Suppressor macrophage treated with lipopolysaccharide for 1 hour (primary cell): ENCODE measurements at places on chromosomes 12 and 14.

- DNase-seq: no peak
These were observed 269.5 kb downstream of the PAWR start for GRCh38 chr12:79421236-79421740.

DNA sequence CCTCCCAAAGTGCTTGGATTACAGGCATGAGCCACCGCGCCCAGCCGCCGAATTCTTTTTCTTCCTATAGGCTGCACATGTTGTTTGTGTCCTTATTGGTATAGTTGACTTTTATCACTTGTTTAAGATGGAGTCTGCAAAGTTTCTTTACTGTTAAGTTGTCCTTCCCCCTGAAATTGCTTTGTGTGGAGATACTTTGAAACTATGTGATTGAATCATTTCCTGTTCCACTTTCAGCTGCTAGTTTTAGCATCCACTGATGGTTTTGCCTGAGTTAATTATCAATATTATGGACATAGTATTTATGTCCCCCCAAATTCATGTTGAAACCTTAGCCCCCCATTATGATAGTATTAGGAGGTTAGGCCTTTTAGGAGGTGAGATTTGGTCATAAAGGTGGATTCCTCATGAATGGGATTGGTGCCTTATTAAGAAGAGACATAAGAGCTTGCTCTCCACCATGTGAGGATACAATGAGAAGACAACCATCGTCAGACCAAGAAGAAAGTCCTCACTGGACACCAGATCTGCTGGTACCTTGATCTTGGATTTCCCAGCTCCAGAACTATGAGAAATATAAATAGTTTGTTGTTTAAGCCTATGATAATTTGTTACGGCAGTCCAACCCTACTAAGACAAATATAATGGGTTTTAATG lies 34.9 kb downstream of the PPHLN1 start:
- no peak for DNase-seq

- DNase-seq: peak; percentile 63
These were observed 1.6 kb downstream of the SLC16A7 start for GRCh38 chr12:59597385-59597781.

DNA sequence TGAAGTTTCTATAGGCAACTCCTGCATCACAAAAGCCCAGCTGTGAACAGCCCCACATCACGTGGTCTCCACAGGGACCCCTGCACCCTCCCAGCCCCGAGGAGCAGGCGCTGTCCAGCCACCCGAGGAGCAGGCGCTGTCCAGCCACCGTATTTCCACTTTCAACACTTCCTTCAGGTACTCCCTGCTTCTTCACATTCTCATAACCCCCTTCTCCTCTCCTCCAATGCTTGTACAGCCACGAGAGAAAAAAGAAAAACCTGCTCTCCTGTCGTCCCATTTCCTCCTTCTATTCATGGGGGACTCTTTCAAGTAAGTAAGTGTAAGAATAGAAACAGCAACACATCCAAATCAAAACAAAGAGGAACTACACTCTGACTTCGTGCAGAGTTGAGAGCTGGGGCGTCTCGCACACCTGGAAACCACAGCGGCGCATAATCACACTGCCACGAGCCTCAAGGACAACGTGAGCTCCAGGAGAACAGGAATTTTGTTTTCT lies 11.9 kb downstream of the CDC42BPB start:
- no peak for DNase-seq

GRCh38 chr12:130710733-130711080 lies 5.4 kb downstream of the RIMBP2 start:
- no peak for DNase-seq

DNA sequence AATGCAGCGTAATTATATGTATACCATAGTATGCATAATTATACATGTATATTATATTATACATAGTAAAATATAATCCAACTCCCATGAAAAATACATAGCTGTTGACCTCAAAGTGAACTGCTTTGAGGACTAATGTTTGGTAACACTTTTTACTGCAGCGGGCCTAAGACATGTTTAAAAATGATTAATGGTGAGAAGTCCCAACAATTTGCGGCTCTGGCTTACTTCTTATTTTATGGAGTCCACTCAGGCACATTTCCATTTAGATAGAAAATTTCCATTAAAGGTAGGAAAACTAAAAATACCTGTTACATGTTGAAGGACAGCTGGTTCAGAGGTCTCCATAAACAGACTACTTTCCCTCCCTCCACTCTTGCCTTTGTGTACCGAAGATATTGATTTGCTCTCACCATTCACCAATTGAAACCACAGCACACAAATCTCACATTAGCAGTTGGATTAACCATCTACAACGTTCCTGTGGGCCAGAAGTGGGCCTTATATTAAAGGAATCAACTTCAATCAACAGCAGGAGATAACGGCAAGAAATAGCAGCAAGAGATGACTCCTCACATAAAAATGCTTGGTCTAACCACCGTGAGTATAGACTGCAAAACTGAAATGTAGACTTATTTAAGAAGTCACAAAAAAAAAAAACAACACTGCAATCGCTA lies 14.1 kb upstream of the NT5DC3 start:
- no peak for DNase-seq

DNA sequence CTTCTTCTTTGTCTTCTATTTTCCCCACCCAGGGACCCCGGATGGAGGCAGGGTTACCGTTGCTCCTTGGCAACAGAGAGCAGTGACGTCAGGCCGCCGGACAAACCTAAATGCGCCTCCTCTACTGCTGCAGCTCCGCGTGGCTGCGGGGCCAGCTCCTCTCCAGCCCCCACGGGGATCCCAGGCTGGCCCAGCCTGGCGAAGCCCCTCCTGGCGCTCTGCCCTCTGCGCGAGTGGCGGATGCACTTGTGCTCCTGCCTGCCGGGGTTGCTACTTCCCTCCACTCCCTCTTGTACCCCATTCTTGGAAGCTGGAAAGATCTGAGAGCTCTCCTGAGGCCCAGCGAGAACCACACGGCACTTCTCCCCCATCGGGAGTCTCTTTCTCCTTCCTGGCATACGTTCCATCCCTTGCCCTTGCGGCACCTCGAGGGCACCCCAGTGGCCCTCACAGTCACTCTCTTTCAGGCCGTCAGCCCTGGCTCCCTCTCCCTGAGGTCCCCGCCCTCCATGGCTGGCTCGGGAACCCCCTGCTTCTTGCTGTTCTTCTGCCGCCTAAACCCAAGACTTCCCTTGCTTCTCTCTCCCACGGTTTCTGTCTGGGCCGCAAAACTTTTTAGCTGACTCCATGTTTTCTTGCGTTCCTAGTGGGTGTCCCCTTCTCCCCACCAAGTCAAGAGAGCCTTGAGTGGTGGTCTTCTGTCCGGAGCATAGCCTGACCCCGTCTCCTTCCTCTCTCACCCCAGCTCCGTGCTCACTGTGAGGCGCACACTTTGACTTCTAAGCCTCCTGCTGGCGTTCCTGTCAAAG lies 121.7 kb downstream of the PAPOLA start:
- no peak for DNase-seq

- no peak for DNase-seq
These were observed 861.3 kb upstream of the SEL1L start for GRCh38 chr14:82394916-82395315.

- no peak for DNase-seq
These were observed 828.8 kb downstream of the C12orf50 start for GRCh38 chr12:87200289-87200979.

- no peak for DNase-seq
These were observed 264.2 kb downstream of the AACS start for GRCh38 chr12:125329239-125330102.

GRCh38 chr12:129844662-129845220 lies 59.1 kb downstream of the TMEM132D start:
- DNase-seq: no peak

DNA sequence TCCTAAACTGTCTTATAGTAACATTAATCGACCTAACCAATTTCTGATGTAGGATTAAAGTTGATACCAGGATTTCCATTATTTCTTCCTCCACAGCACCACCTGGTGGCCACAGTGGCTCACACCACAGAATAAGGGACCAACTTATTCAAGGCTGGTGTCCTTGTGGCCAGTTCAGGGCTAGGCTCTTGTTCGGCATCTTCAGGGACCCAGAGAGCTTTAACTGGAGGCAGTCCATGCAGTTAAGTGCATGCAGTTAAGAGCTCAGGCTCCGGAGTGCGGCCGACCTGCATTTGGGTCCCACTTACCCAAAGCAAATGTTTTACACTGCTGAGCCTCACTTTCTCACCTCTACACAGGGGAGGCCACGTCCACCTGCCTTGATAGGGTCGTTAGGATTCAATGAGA lies 42.0 kb upstream of the GPR68 start:
- peak; percentile 85 for DNase-seq

GRCh38 chr12:97757481-97758193 lies 295.0 kb downstream of the RMST start:
- no peak for DNase-seq

DNA sequence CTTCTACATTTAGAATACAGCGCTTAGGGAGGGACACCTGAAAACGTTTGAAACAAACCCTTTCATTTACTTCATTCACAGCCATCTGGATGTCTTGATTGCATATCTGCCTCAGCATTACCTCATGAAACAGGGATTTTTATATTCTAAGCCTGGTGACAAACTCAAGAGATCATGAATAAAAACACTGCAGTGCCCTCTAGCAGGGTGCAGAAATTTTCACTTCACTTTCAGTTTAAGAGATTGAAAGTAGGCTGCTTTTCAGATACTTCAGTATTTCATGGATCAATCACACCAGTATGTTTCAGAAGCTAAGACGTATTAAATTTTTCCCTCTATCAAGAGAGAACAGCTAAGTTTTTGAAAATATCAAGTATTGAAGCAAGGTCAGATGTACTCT lies 467.8 kb downstream of the MDGA2 start:
- DNase-seq: no peak

DNA sequence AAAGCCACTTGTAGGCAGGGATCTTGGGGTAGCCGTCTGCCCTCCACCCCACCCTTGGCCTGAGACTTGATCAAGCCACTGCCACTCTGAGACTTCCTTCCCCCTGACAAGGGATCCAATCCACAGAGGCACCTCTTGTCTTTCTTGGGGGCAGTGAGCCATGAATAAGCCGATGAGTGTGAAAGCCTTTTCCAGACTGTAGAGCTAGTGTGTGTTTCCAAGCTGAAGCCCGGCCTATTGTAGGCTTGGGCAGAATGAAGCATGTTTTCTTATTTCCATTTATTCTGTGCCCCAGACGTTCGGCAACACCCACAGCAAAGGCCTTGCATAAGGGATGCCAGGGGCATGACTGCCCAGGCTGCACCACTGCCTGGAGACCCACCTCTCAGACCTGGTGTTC lies 991.6 kb downstream of the BCL11B start:
- no peak for DNase-seq

- peak; percentile 86 for DNase-seq
These were observed 11.2 kb downstream of the BCL2L14 start for GRCh38 chr12:12081836-12082497.

GRCh38 chr14:68791902-68792677 lies 777 bp downstream of the ZFP36L1 start:
- DNase-seq: peak; percentile 53

GRCh38 chr12:119399301-119399700 lies 64.8 kb downstream of the CCDC60 start:
- DNase-seq: no peak

- no peak for DNase-seq
These were observed 74.4 kb upstream of the MAP1LC3B2 start for GRCh38 chr12:116484807-116485206.

DNA sequence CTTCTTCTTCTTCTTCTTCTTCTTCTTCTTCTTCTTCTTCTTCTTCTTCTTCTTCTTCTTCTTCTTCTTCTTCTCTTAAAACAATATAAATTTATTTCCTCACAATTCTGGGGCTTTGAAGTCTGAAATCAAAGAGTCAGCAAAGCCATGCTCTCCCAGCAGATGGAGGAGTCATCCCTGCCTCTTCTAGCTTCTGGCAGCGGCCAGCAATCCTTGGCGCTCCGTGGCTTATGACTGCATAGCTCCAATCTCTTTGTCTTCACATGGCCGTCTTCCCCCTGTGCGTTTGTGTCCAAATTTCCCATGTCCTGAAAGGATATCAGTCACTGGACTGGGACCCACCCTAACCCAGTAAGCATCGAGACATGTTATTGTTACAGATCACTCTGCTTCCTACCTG lies 22.9 kb downstream of the KCNA1 start:
- no peak for DNase-seq

DNA sequence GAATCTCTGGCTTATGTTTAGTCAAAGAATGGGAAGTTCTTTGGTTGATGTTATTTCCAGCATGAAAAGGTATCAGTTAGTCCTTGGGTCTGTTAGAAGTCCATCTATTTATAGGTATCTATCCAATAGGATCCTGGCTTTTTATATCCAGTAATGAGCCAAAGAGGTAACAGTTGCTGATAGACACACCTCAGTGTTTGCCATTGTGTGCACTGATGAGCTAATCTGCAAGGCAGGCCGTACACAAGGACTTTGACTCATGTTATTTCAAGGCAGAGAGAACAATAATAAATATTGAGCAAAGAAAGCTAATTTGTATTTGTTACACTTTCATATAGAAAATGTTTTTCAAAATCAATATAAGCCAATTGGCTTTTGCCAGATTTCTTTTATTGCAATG lies 56.4 kb downstream of the GLT1D1 start:
- no peak for DNase-seq

DNA sequence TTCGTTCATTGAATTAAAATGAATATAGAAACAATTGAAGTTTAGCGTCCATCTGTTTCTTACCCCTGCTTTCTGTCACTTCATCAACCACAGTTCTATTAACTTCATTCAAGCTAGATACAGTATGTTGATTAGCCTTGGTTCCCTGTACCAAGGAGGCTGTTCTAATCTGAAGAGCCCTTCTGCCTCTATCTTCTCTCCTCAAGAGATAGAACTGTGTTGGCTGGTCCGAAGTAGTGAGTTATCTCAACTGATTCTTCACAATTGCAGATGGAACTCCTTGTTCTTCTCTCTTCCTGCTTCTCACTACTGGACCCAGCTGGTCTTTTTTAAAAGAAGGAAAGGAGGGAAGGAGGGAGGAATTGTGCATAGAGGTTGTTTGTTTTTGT lies 82.1 kb upstream of the TRAF3 start:
- no peak for DNase-seq

DNA sequence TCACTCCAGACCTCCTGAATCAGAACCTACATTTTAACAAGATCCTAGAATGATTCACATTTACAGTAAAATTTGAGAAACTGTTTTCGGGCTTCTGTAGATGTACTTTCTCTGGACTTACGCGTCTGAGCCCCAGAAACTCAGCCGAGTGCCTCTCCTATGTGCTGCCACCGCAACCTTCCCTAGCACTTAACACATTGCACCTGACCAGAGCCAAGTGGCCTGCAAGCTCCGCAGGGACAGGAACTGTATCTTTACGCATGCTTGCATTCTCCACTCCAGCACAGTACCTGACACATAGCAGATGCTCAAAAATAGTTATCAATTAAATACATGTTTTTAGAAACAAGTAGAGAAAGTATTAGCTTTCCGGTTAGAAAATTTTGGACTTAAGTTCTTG lies 1.2 kb downstream of the SMCO2 start:
- DNase-seq: no peak
